ENCODE measurements at places on chromosomes 6 and 20.

DNA sequence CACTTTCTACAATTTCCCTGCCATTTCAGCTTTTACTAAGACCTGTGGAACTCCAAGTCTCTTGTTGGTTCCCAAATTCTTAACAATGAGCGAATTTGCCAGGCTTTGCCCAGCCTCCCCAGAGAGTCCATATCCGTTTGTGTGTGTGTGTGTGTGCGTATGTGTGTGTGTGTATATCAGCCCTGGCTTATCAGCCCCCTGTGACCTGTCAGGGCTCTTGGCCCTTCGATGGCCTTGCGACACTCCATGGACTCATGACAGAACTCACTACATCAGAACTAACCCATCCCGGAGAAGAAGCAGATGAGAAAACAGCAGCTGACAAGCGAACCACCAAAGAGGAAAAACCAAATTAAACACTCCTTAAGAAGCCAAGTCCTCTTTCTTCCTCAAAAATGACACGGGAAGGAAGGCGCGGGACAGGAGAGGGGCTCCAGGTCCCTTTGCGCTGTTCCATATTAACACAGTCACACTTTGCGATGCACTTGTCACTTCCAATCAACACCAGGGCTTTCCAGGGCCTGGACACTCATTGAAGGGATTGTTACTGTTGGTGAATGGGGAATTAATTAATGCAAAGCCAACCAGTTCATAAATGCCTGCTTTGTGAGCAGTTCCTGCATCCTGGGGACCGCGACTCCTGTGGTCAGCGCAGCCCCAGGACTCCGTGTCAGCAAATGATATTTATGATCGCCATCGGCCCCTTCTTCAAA, 524.0 kb downstream of the CD83 start:
- no peak for DNase-seq

DNA sequence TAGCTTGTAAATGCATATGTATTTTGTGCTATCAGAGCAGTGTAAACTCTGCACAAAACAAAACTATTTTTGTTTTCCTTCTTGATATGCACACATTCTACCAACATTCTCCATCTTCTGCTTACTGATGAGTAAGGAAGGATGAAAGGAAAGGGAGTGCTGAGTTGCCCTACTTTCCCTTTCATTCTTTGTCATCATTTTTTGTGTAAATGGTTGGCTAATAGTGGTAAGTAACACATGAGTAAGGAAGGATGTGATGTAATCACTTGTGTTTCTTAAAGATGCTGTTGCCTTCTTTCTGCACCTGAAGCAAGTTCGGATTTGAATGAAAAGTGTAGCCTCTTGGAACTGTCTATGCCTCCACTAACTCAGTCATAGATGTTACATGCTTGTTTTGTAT, 4.6 kb upstream of the REV3L start:
- DNase-seq = peak; percentile 55

DNA sequence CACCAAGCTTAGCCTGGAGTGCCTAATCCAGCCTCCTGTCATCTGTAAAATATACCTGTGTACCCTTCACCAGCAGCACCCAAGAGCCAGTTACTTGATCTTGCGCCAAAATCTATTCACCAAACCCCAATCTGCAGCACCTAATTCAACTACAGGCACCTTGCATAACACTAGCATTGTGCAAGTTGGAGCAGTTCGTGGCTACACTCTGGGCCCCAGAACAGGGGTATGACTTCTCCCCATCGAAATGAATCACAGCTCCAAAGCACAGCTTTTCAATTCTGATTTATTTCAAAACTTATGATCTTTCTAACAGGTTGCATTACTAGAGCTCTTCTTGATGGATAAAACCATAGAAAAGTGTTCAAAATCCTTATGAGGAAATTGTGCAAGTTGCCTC, 100.4 kb upstream of the TCF21 start:
- DNase-seq = no peak

- peak; percentile 42 for DNase-seq
Observed at GRCh38 chr6:155177363-155177961, 86.4 kb upstream of the CLDN20 start.

DNA sequence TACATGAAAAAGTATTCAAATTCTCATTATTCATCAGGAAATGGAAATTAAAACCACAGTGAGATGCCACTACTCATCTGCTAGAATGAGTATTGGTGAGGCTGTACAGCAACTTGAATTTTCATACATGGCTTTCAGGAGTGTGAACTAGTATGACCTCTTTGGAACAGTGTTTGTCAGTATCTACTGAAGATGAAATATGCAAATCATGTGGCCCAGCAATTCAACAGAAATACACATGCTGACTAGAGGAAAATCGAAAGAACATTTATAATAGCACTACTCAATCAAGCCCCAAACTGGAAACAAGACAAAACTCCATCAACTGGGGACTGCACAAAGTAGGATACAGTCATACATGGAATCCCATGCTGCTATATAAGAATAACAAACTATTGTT, 102.2 kb downstream of the DCDC2 start:
- DNase-seq = peak; percentile 16

GRCh38 chr6:4300917-4301316, 165.5 kb upstream of the ECI2 start:
- DNase-seq = no peak

- no peak for DNase-seq
Observed at GRCh38 chr6:119749335-119749734, 399.8 kb upstream of the MAN1A1 start.

DNA sequence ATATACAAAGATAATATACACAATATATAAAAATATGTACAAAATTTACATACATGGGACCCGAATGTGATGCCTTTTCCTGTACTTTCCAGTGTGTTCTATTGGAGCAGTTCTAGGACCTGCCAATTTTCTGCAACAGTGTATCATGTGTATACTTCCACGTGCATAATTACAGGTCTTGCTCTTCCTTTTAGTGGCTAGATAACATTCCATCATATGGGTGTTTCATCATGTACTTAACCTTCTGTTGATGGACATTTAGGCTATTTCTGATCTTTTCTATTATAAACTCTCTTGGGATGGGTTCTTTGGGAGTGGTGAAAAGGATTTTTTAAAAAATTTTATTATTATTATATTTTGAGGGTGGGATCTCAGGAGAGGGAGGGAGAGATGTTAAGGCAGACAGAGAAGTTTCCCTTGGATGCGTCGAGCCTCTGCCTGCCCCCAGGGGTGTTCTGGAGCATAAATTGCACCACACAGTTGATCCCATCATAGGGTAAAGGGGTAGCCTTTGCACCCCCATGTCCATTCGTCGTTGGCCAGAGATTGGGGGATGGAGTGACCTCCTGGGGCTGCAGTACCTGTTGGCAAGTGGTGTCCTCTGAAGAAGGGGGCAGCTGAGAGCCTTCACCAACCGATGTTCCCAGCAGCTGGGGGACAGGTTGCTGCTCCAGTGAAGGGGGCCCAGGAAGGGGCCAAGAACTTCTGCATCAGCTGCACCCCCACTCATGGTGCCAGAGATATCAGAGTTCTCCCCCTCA, 110.3 kb downstream of the TOX2 start:
- no peak for DNase-seq

DNA sequence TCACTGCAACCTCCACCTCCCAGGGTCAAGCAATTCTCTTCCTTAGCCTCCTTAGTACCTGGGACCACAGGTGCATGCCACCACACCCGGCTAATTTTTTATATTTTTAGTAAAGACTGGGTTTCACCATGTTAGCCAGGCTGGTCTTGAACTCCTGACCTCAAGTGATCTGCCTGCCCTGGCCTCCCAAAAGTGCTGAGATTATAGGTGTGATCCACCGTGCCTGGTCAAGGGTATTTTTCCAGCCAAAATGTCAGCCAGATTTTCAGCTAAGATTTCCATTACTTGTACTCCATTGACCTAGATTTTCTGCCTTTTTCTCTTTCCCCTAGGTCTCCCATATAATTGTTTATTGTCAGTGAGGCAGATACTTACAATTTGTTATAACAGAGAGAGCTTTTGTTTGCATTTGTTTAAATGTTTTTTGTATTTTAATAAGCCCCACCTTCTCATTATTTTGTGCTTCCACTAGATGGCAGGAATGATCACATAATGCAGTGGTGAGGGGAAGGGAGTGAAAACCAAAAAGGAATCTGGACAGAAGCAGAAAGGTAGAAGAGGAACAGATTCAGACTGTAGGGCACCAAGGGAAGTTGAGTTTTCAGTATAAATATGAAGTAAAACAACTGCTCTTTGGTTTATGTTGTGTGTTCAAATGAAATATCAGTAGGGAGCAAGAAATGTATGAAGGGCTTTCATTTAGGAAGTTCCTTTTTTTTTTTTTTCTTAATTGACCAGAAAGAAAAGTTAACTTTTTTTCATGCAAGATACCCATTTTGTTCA, 29.7 kb downstream of the RPF2 start:
- peak; percentile 62 for DNase-seq

DNA sequence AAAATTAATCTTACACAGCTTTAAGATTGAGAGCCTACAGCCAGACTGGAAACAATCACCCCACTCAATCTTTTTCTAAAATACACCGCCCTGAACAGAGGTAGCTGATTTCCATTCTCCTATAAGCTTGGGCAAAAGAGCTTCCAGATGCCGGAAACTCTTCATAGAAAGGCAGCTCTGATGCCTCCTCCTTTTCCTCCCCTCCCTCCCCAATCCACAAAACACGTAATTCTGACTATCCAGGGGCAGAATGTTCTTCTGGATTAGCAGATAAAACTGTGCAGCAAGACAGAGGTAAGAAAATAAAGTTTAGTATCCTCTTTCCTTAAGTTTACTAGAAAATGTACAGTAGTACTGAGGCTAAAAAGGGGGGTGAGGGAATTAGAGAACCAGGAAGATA, 15.8 kb downstream of the ADNP start:
- no peak for DNase-seq

- no peak for DNase-seq
Observed at GRCh38 chr20:3679749-3680700, 1.8 kb downstream of the ADAM33 start.

DNA sequence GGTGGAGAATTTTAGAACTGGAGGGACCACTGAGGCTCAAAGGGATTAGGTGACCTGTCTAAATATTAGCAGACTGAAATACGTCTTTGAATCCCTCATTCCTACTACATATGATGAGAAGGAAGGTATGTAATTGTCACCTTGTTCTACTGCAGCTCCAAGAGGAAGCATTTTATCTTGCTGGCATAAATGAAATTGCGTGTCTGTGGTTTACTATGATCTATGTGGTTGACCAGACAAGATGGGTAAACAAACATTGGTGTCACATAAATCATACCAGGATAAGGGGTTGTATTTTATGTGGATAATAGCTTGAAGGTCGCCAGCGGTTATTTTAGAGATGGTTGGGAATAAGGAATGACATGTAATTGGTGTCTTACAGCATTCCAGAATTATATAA, 78.2 kb downstream of the LAMA4 start:
- no peak for DNase-seq

GRCh38 chr6:127969701-127970100, 68.8 kb upstream of the THEMIS start:
- DNase-seq = no peak

GRCh38 chr6:80439721-80440470, 333.4 kb downstream of the BCKDHB start:
- DNase-seq = no peak

DNA sequence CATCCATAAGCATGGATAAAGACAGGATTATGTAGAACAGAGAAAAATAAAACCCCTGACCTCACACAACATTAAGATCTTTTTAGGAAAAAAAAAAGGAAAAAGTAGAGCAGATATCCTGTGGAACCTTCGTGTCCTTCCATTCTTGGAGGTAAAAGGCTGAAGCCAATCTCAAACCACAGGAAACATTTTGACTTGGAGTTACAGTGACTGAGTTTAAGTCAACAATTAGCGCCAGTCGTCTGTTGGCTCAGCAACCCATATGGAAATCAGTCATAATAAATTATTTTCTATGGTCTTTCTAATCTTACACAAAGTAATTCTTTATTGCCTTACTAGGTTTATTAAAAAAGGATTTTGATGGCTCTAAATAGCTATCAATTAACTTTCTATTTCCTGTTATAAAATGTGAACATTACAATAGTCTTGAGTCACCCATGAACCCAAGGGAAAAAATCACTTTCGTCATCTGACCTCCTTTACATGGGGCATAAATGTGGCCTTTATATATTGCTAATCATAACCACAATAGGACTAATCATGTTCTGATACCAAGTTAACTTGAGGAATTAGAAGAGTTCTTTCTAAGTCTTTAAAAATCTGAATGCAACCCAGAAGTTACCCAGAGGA, 592.9 kb downstream of the TFAP2B start:
- DNase-seq = no peak

DNA sequence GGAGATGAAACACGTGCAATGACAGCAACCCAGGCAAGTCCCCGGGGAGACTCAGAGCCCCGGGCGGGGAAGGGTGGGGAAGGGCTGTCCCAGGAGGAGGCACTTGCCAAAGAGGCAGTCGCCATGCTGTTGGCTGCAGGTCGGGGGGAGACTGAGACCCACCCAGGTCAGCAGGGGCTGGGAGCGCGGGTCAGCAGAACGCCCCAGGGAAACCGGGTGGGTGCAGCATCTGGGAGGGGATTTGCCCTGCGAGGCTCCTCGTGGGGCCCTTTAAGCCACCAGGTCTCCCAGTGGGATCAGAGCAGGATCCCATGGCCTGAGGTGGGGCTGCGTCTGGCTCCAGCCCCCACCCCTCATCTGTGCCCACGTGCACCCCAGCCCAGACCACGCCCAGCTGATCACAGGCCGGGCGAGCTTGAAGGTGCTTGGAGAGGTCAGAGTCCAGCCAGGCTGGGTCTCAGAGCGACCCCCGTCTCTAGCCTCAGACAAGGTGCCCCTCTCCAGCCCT, 65.5 kb downstream of the YTHDF1 start:
- DNase-seq = no peak

- DNase-seq = no peak
Observed at GRCh38 chr6:129695373-129696027, 14.5 kb downstream of the ARHGAP18 start.

DNA sequence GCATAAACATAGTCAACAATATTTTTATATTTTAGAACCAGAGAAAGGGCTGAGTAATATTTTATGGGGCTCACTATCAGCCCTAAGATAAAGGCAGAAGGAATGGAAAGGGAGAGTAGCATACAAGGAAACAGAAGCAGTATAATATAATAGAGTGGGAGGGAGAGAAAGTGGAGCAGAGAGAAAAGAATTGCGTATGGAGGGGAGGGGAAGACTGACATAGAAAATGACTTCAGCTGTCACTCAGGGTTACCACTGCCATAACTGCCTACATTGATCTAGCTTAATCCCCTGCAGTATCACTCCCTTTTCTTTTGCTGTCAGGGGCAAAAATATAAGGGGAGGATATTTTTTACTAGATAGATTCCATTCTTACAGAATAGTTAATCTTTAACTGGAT, 1133.5 kb upstream of the MAP3K7 start:
- DNase-seq = no peak

DNA sequence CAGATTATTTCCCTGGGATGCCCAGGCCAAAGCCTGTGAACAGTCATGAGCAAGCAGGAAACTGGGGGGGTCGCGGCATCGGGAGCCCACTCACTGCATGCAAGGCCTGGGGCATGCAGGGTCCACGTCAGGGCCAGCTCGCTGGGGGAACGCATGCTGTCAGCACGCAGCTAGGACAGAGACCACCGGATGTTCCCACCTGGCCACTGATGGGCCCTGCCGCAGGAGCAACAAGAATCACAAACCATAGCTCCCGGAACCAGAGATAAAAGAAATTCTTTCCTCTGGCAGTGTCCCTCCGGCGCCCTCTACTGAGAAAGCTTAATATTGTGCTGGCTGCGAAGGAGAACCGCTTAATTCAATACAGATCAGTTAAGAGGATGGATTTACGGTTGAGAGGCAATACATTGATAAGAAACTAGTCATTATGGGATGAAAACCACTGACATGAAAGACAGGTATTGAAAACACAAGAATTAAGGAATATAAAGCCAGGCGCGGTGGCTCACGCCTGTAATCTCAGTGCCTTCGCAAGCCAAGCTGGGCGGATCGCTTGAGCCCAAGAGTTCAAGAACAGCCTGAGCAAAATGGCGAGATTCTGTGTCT, 32.6 kb downstream of the C6orf15 start:
- peak; percentile 73 for DNase-seq

Data from GM13976 (cell line).